ENCODE measurements at places on chromosomes 7 and 10.
A peak's percentile ranks its signal among the peaks of the same experiment; 100 is the strongest.

- no peak for DNase-seq
These were observed 93.1 kb upstream of the NAMPT start for GRCh38 chr7:106377847-106378361.

GRCh38 chr10:24041034-24041433 lies 167.9 kb upstream of the KIAA1217 start:
- no peak for DNase-seq

- DNase-seq, result no peak
These were observed 38.6 kb downstream of the TMEM106B start for GRCh38 chr7:12249706-12250105.

GRCh38 chr7:149007611-149008010 lies 20.7 kb downstream of the PDIA4 start:
- DNase-seq, result no peak

GRCh38 chr7:139973101-139974050 lies 89.4 kb downstream of the PARP12 start:
- DNase-seq, result no peak

DNA sequence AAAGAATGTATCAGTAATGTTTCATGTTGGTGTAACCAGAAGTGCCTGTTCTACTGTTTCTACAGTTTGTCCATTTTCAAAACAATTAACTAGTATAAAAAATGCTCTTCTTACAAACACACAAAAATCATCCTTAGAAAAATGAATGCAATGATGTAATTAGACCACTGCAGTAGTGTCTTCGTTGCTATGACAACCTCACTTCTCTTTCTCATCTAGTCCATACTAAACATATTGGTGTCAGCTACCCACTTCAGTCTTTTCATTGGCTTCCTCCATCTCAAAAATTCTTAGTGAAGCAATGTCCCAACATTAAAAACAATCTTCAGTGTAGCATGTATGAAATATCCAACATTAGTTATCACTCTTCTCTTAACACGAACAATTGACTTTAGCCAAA lies 1265.8 kb downstream of the REEP3 start:
- no peak for DNase-seq

DNA sequence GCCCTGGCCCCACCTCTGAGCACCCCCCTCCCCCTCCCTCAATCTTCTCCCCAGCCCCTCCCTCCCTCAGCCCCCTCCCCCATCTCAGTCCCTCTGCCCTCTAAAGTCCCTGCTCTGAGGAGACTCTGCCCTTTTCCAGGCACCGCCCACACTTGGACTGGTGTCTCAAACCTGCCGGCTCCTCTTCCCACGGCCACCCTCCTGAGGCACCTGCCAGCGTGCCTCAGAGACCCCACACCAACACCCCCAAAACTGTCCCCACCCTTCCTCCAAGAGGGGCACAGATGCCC lies 34.6 kb upstream of the HSPB1 start:
- DNase-seq, result no peak

- DNase-seq, result peak; percentile 20
These were observed 1.8 kb downstream of the PFKP start for GRCh38 chr10:3068968-3069737.

GRCh38 chr10:5832946-5833345 lies 19.7 kb upstream of the GDI2 start:
- DNase-seq, result no peak

DNA sequence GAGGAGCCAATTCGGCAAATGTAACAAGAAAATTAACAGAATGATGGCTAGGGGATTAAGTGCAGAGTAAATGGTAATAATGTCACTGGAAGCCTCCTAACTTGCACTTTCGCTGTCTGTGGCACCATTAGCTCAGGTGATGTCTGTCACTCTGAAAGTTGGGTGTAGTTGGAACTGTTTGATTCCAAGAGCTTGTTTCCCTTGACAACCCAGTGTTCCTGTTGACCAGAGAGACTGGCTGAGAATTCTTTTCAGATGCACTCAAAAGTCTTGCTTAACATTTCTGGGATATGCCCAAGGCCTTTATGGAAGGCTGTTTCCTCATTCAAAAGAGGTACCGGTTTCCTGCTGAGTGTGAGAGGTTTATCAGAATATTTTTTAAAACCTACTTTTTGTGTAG lies 49.6 kb downstream of the PLPP4 start:
- DNase-seq, result no peak

DNA sequence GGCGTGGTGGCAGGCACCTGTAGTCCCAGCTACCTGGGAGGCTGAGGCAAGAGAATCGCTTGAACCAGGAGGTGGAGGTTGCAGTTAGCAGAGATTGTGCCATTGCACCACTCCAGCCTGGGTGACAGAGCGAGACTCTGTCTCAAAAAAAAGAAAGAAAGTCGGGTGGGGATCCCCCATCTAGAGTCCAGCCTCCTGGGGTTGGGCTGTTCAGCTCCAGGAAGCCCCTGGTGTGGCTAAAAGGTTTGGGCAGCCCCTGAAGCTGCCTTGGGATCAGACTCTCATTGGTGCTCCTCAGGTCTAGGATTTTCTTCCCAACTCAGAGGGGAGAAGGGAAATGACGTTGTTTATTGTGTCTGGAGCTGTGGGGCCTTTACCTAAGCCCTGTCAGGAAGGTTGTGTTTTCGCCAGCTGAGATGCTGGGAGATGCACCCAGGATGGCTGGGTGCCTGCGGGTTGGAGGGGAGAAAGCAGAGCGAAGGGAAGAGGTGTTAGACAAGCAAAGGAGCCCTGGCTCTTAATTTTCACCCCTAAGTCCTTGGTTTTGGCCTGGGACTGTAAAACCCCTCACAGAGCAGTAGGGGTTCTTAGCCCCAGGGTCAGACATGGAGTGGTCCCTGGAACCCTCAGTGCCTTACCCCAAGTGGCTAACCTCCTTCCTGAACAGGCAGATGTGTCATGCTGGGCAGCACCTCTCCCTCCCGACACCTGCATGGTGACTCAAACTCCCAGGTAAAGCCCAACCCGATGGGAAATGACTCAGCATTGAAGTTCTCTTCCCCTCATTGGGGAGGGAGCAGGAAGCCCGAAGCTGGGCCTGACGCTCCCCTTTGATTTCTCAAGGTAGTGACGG lies 21.1 kb downstream of the PLAU start:
- peak; percentile 41 for DNase-seq

GRCh38 chr10:23171232-23171876 lies 20.8 kb upstream of the PTF1A start:
- no peak for DNase-seq

- DNase-seq, result no peak
These were observed 16.8 kb downstream of the MACC1 start for GRCh38 chr7:20200361-20200760.

- no peak for DNase-seq
These were observed 60.3 kb upstream of the RAB11FIP2 start for GRCh38 chr10:118107040-118107439.

DNA sequence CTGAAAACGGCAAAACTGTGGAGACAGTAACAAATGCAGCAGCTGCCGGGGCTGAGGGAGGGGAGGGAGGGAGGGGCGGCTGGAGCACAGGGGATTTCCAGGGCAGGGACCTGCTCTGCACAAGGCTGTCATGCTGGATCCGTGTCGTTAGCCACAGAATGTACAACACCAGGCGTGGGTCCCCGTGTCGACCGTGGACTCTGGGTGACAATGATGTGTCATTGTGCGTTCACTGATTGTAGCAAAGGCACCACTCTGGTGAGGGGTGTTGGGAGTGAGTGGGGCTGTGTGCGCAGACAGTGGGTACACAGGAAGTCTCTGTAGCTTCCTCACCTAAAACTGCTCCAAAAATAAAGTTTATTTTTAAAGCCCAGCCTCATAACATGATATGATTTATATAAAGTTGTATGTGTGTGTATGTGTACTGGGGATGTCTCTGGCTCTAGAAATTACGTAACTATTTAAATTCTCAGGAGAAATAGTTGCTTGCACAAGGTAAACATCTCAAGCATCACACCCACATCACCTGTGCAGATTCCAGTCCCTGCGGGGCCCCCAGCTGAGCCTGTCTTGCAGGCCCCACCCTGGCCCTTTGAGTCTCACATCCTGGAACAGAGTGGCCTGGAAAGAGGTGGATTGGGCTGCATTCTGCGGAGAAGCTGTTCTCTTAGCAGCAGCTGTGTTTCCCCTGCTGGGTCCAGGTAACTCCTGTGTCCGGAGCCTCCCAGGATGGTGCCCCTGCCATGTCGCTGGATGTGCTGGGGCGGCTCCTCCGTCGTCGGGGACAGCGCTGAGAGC lies 135.7 kb downstream of the DYNC2I1 start:
- no peak for DNase-seq

DNA sequence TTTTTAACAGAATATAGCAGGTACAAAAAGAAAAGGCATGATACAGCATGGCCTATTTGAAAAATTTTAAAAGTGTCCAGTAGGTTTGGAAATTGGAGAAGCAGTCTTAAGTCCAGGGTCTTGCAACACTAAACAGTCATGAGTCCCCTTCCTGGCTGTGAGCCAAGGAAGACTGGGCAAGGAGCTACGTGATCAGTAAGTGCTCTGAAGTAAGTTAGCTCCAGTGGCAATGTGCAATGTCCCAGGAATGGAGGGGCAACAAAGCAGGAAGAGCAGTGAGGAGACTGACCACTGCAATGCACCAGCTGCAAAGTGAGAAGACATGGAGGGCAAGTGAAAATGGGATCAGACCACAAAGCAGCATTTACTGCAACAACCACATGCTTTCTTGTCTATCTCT lies 72.9 kb upstream of the GRID1 start:
- DNase-seq, result no peak

GRCh38 chr10:27744802-27745731 lies 552 bp downstream of the MKX start:
- peak; percentile 6 for DNase-seq

DNA sequence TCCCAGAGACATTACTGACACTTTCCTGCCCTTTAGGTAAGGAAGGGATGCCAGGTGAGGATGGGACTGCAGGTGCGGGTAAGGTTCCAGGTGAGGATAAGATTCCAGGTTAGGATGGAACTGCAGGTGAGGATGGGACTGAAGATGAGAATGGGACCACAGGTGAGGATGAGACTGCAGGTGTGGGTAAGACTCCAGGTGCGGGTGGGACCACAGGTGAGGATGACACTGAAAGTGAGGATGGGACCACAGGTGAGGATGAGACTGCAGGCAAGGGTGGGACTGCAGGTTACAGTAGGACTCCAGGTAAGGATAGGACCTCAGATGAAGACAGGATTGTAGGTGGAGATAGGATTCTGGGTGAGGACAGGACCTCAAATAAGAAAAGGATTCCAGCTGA lies 322.3 kb downstream of the WDR37 start:
- no peak for DNase-seq

DNA sequence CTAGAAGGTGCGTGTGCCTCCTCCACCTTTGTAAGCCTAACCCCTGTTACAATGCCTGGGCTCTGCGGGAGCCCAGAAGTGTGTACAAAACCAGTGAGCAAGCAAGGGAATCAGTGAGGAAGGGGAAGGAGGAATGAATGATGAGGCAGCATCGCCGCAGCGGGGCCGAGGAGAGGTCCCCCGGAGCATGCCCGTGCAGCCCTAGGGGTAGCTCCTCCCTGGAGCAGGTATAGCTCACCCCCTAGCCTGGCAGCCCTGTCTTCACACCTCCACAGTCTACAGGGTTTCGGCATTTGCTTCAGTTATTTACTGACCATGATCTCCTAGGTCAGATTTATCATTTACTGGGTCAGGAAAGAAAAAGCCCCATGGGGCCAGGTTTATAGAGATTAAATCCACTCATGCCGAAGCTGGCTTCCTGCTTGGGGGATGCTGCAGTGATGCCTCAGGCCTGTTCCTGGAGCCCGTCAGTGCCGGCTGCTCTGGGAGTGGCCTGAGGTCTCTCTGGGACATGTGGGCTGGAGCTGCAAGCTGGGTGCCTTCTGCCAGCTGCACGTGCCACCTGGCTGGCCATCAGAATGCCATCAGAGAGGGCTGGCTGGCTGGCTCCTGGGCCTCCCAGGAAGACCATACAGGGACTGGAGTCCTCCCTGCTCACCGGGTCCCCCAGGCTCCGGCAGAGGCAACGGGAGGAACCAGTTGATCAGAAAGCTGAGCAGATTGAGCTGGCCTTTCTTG lies 138.9 kb downstream of the GRK5 start:
- DNase-seq, result no peak

- no peak for DNase-seq
These were observed 39.9 kb upstream of the TMEM229A start for GRCh38 chr7:124072603-124073309.

DNA sequence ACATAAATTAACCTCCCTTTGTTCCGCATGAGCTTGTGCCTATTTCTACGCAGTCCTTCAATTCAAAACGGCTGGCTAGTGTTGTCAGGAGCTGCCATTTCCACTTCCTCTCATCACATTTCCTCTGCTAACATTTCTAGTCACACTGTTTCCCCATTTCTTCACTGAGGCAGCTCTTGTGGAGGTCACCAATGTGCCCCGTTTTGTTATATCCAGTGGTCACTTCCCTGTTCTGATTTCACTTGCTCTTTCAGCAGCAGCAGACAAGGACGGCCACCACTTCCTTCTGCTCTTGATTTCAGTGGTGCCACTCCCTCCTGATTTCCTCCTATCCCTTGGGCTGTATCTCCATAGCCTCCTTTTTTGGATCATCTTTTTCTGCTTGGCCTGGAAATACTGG lies 64.8 kb upstream of the SEC61G start:
- DNase-seq, result no peak

GRCh38 chr7:133551466-133551865 lies 298.6 kb downstream of the EXOC4 start:
- no peak for DNase-seq

- no peak for DNase-seq
These were observed 58.0 kb upstream of the CELF2 start for GRCh38 chr10:10959666-10960065.

- no peak for DNase-seq
These were observed 46.1 kb downstream of the CYTH3 start for GRCh38 chr7:6226194-6226799.

- no peak for DNase-seq
These were observed 84.5 kb upstream of the DYNC1I1 start for GRCh38 chr7:95687759-95688343.

GRCh38 chr10:103576862-103577261 lies 83.4 kb downstream of the NEURL1 start:
- DNase-seq, result no peak

DNA sequence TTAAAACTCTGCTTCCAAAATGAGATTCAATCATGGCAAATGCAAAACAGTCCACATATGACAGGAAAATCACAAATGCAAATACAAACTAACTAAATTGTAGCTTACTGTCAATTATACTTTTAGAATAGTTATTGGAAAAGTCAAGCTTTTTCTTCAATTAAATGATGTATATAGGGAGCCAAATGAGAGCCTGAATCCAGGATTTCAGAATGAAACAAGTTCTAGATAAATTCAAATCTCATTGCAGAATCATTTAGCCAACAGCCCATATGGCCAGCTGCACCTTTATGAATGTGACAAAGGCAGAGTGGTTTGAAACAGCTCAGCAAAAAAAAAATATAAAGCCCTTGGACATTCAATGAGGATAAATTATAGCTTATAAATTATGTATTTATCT lies 82.2 kb upstream of the SCIN start:
- DNase-seq, result no peak

Measured in activated CD4-positive, alpha-beta T cell treated with anti-CD3 and anti-CD28 coated beads, Interleukin-2, amount 50 U/mL, for 1 hour (primary cell).